Stimulated activated CD8-positive, alpha-beta memory T cell treated with anti-CD3 and anti-CD28 coated beads, Interleukin-15, amount 100 ng/mL, for 48 hours (primary cell): ENCODE measurements at places on chromosomes 12 and 14.

DNA sequence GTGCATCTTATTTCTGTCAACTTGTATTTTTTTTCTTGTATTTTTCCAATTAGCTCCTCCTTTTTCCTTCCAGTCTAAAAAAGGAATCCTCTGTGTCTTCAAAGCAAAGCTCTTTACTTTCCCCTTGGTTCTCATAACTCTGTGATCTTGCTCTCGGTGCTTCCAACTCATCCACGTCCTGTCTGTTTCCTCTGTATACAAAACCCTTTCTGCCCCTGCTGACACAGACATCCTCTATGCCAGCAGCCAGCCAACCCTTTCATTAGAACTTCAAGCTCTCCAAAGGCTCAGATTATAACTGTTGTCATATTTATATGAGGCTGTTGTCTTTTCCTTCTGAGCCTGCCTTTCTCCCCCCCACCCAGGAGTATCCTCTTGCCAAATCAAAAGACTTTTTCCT is 32.4 kb downstream of the OAS2 start:
- DNase-seq = no peak

DNA sequence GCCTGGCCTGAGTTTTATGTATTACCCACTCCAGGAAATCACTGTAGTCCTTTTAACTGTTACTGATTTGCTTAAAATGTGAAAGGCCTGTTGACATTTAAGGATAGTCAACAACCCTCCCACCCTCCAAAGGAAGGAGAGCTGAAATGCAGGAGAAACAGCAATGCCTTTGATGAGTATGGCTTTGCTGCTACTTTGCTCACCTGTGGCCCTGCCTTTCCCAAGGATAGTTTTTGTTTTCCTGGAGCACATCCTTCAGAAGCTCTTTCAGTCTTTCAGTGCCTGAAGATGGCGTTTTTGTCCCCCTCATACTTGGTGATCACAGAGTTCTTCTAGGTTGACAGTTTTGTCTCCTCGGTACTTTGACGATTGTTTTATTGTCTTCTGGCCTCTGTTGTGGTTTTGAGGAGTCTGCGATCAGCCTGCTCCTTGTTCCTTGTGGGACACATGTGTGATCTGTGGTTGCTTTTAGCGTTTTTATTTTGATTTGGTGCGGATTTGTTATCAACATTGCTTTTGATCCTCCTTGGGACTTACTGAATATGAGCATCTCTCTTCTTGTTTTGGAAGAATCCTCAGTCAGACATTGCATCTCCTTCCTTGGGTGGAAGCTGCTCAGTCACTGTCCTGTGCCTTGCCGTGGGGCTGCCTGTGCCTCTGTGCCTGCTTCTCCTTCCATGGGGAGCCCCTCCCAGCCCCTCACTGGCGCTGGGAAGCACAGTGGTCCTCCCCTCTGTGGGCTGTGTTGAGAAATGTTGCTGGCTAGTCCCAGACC is 17.2 kb downstream of the PACS2 start:
- no peak for DNase-seq

- DNase-seq = no peak
These were observed 46.3 kb upstream of the CATSPERB start for GRCh38 chr14:91778217-91778616.

DNA sequence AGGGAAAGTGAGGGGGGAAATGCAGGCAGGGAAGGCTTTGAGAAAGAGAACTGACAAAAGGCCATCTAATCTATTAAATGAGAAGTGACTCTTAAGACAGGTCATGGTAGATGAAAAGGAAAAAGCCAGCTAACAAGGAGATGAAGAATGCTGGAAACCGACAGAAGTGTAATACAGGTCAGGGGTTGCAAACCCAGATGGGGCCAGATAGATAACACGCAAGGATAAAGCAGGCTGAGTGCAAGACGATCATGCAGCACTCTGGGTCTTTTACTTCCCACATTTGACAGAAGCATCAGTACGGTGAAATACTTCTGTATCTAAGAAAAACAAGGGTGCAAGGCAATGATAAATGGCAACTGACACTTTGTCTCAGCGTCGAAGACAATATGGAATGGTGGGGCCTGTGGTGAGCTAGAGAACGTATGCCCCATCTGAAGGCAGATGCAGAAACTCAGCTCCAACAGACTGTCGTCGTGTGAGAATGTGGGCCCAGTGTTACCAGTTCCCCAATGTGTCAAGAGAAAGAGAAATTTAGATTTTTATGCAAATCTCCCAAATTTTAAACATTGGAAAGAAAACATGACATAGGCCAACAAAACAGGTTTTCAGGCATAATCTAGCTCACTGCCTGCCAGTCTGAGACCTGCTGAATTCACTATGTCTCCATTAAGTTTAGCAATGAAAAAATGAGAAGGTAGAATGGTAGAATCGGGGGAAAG is 187.4 kb downstream of the PHLDA1 start:
- no peak for DNase-seq

DNA sequence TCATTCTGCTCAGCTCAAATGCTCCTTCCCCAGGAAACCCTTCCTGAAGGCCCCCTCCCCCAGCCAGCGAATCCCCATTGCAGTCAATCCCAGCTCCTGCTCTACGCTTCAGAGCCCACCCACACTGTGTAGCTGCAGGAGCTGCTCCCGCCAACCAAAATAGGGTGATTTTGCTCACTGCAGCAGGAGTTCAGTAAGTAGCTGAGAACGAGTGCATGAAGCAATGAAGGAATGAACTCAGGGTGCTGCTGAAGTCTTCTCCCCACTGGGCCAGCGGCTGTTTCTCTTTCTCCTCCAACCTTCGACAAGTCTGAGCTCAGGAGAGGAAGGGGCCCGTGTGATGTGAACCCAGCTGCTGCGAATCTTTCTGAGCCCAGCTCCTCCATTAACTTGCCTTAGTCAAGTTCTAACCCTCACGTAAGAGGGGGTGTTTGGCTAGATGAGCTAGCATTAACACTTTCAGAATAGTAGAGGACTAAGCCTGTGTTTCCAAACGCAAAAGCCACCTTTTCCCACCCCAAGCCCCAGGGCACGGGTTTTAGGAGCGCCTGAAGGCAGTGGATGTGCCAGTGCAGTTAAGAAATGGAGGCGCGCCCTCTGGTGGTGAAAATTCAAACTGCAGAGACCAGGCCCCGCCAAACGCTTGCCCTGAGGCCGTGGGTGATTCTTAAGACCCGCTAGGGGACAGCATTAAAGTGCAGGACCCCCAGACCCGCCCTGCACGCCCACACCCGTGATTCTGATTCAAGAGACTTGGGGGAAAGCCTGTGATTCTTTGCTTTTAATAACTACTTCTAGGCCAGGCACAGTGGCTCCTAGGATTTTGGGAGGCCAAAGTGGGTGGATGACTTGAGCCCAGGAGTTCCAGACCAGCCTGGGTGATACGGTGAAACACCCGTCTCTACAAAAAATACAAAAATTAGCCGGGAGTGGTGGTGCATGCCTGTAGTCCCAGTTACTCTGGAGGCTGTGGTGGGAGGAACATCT is 11.9 kb upstream of the SERPINA4 start:
- DNase-seq = peak; percentile 32

- no peak for DNase-seq
These were observed 337.1 kb downstream of the TMEM121 start for GRCh38 chr14:105863296-105864108.

GRCh38 chr12:117521867-117522266 is 160.4 kb upstream of the NOS1 start:
- no peak for DNase-seq
